ENCODE measurements at places on chromosomes 2 and 18.

DNA sequence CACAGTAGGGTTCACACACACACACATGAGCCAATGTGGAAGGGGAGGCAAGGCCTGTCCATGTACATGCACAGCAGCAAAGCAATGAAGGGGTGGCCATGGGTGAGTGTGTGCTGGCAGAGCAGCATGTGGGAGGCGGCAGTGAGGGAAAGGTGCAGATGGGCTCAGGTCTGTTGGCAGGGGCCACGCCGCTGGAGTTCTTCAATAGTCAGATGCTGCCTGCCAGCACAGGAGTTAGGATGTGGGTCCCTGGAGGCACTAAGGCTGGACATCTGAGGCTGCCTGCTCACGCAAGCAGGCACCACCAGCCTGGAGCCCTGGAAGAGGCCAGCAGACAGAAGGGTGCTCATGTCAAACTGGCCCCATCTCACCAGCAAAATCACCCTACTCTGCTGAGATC, 1304.9 kb downstream of the DSC3 start:
- no peak for DNase-seq

GRCh38 chr2:50922506-50922905, 109.4 kb downstream of the NRXN1 start:
- DNase-seq, result no peak

GRCh38 chr2:18548621-18549020, 11.8 kb downstream of the RDH14 start:
- no peak for DNase-seq

GRCh38 chr2:160411955-160412354, 81.7 kb downstream of the RBMS1 start:
- DNase-seq, result no peak
